ENCODE measurements at places on chromosomes 4 and X.

GRCh38 chr4:75736862-75737261 lies 12.5 kb downstream of the USO1 start:
- no peak for DNase-seq

GRCh38 chrX:2870650-2871049 lies 41.9 kb downstream of the GYG2 start:
- no peak for DNase-seq

- DNase-seq, result no peak
These were observed 32.4 kb downstream of the PRDX4 start for GRCh38 chrX:23699636-23700194.

DNA sequence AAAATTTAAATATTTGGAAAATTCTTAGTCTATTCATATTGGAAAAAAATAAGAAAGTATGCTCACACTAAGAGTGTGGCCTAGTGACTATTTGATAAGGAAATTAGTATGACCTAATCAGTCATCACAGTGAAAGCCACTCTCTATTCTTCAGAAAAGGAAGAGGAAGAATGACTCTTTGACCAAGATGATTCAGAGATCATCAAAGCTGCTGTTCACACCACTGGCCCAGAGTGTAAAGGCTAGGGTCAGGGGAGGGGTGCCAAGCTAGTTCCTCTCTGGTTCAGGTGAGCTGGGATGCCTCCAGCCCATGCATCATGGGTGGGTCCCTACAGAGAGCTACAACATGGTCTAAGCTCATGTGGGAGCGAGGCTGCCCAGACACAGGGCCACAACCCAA lies 396.9 kb upstream of the NDST3 start:
- DNase-seq, result no peak

- DNase-seq, result no peak
These were observed 91.2 kb upstream of the SORBS2 start for GRCh38 chr4:185903205-185903604.

GRCh38 chrX:34144246-34144645 lies 12.1 kb upstream of the FAM47A start:
- DNase-seq, result no peak

DNA sequence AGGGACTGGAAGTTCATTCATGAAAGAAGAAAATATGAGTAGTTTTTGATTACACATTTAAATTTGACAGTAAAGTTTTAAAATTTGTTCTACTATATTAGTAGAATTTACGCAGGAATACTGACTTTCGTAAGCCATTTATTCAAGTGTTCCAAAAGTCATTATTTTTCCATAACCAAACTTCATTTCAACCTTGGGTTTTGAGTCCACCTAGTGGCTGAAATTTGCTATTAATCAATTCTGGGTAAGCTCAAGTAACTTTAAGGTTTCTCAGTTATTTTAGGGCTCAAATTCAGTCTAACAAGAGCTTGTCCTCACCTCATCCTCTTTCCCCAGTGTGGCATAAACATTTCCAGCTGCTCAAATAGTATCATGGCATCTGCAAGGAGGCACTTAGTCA lies 175.4 kb downstream of the SH3BGRL start:
- no peak for DNase-seq

Measured in NCI-H187 (cell line).